Cardiac muscle cell (in vitro differentiated cells and primary cell): ENCODE measurements at places on chromosomes 5 and 9. TPM values are rescaled to one million over a fixed set of nuclear protein-coding genes. Genes with fewer than 3 reads are reported as not detected.
A peak's percentile ranks its signal among the peaks of the same experiment; 100 is the strongest.

Gene WNK2
- 31.6 and 92.2 TPM in 2 replicates for total RNA-seq

Gene CNOT6
- total RNA-seq, result 7.5 and 20.3 TPM in 2 replicates

Gene MZB1
- total RNA-seq, result 2.3 and 5.3 TPM in 2 replicates

Gene TAF11L10
- total RNA-seq, result not detected in 2 replicates

DNA sequence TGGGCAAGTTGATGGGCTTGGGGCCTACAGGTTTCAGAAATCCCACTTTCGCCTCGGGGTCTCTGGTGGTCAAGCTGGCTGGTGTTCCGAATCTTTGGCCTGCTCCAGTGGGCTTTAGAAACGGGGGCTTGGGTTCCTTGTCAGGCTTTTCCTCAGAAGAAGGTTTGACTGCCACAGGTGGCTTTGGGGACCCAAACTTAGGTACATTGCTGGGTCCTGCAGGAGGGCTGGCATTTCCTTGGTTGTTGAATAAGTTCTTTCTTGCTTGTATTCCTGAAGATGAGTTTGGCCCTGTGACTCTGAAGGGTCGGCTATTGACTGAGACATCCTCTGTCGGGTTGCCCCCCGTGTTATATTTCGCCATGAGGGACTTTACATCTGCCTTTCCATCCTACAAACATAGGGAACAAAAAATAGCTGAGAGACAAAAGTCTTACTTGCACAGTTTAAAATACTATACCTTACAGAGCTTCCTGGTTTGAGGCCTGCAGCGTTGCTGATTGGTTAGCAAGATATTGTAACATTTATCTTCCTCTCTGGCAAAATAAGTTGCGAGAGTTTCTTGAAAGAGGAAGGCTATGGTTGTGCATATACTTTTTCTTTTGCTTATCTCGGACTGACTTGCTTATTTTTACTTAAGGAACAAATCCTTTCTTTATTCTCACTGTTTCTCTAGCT lies 16.6 kb downstream of the FYB1 start:
- no peak for DNase-seq

GRCh38 chr9:85199866-85200495 lies 530.5 kb downstream of the NTRK2 start:
- no peak for DNase-seq

- DNase-seq, result no peak
Observed at GRCh38 chr5:173941758-173942401, 47.1 kb upstream of the C5orf47 start.

DNA sequence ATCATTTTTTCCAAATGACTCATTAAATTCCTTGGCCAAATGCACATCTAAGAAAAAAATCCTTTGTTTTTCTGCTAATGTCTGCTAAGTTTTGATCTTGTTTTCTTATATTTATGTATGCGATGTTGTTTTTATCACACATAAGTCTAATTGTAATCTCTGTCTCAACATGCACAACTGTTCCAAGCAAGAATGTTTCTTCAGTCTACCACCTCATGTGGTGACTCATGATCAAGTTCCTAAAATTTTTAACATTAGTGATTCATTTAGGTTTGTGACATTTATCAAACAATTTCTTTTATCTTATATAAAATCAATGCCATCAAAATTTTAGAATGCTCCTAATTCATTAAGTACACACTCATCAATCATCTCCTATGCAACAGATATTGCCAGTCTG lies 763.9 kb upstream of the FAM174A start:
- no peak for DNase-seq

DNA sequence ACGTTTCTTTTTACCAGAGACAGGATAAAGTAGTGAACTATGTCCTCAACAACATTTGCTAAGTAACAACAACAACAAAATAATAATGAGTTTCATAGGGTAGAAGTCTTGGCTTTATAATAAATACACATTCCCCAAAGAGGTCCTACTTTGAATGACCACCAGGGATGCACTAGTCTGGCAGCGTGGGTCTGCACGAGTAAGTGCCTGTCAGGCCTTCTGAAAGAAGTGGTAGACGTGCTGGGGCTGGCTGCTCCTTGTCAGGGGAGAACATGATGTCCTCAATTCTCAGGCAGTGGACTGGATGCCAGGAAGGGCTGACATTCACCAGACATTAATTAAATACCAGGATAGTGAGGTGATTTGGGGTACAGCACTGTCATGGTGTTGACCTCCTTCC lies 331.1 kb downstream of the TMEM38B start:
- DNase-seq, result peak; percentile 74

DNA sequence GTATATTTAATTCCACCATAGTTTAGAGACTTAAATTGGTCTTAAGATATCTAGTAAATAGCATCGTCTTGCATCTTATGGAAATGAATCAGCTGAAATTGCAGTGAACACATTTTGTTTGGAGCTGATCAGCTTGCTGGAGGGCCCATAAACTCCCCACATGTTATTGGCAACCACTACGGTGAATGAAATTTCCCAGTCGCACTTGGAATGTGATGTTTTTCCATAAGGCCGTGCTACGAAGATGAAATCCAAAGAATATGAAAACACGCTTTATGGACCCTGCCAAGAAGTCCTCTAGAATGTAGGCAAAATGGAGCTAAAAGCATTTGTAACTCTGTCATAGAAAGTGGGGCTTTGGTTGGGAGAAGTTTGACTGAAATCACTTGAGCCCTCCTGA lies 572.1 kb downstream of the ACTL7B start:
- DNase-seq, result no peak

DNA sequence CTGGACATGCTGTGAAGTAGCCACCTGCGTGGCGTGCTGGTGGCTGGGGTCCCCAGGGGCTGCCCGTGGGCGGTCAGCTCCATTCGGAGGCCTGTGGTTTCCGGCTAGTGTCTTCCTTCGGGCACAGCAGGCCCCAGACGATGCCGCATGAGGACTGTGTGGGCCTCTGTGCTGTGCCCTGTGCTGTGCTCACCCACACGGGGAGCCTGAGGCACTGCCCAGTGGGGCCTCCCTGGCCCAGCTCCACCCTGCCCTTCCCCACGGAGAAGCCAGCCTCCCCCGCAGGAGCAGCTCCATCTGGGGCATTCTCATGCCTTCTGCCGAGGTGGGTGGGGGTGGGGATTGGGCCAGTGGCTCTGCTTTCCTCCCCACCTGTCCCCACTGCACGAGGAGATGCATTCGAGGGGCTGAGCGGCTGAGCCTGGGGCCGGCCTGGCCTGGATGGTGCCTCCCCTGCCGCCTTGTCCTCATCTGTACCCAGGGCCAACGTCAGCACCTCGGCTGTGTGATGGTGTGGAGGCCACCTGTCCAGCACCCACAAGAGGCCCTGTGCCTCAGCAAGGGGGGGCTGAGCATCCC lies 24.2 kb downstream of the RXRA start:
- DNase-seq, result no peak

DNA sequence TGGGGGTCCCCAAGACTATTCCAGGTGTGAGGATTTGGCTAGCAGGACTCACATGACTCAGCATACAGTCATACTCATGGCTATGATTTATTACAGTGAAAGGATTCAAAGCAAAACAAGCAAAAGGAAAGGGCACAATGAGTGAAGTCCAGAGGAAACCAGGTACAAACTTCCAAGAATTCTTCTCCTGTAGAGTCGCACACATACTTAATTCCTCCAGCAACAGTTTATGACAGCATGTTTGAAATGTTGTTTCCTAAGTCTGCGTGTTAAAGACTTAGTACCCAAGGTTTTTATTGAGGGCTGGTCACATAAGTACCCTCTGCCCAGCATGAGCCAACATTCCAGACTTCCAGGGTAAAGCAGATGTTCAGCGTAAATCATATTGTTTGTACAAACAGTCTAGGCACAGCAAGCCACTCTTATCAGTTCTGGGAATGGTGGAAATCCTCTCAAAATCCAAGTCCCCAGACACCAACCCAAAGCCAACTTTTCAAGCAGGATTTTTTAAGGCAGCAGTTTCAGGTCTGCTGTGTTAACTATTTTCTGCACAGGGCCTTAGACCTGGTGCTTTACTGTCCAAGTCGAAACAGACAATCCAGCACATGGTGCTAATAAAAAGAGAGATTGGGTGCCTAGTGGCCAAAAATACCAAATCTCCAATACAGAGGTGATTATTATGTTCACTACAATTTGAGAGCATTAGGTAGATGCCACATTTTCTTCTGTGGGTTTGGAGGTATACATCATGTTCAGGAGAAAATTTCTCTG lies 18.6 kb upstream of the RICTOR start:
- peak; percentile 9 for DNase-seq

- no peak for DNase-seq
Observed at GRCh38 chr5:158381614-158382160, 522.7 kb upstream of the CLINT1 start.

- peak; percentile 50 for DNase-seq
Observed at GRCh38 chr5:142568283-142568995, 117.5 kb downstream of the FGF1 start.

DNA sequence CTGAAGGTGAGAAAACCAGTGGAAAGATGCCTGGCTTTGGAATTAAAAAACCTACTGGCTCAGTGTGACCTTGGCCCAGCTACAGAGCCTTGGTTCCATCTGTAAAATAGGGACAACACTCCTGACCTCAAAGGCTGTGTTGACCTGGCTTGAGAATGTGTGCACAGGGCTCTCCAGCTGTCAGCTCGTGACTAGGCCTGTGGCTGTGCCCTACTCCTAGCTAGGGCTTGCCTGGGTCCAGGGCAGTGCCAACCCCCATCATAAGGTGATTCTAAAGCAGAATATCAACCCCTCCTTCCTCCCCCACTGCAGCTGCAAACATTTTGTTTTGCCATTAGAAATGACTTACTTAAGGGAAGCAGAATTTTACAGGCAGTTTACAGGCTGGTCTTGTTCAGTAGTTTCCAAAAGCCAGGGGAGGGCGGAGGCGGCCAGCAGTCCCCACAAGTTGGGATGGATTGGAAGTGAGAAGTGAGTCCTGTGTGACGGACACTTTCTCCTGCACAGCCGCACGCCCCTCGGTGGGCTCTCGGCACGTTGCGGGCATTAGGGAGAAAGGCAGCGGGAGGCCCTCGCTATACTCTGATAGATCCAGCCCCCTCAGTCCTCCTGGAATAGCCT lies 7.3 kb downstream of the PITX1 start:
- no peak for DNase-seq

GRCh38 chr9:121261107-121261460 lies 6.9 kb upstream of the GSN start:
- no peak for DNase-seq

- no peak for DNase-seq
Observed at GRCh38 chr5:138890644-138891043, 15.5 kb upstream of the LRRTM2 start.
